ENCODE measurements at places on chromosomes 1 and 21. TPM values are rescaled to one million over a fixed set of nuclear protein-coding genes. Genes with fewer than 3 reads are reported as not detected.

DNA sequence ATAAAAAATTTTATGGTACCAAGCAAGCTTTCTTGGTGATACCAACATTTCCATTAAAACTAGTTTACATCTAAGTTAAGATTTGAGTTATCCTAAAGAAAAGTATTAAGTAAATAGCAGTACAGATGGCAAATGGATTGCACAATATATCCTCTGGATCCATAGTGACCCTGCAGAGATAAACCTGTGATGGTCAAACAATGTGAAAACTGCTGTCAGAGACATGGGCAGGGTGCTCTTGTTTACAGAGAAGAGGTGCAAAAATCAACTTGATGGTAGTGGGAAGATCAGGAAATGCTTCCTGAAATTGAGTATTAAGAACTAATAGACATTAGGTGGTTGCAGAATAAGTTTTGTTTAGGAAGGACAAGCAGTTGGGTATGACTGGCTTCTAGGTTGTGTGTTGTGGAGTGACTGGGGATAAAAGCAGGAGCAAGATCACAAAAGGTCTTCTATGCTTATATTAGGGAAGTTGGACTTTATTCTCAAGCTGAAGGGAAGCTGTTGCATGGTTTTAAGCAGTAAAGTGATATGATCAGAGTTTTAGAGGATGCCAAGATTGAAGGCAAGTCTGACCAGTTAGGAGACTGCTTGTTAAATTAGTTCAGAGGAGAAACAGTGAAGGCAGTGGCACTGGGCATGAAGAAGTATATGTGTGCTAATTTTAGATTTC is 9.9 kb downstream of the TTC3 start:
- H3K4me1 ChIP-seq = no peaks in the 10 kb centered on the region
- H3K27me3 ChIP-seq = no peaks in the 10 kb centered on the region
- DNase-seq = no peak
- H3K4me3 ChIP-seq = no peak overlapping the region
- H3K36me3 ChIP-seq = no peaks in the 10 kb centered on the region

DNA sequence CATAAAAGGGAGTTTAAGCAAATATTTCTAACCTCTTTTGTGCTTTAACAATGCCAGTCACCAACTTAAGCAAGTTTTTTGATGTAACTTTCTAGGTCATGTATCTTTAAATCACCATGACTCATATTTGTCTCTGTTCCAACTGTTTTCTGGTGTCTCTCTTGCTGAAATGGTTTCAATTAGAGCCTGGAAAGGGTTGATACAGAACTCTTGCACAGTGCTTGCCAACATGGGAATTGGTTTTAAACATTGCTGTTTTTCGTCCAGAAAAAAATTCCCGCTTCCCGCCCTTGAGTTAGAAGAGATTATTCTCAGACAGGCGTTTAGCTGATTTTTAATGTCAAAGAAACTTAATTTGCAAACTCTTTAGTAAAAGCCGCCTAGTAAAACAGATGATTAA is 46.4 kb upstream of the SLC22A15 start:
- no peak overlapping the region for H3K27ac ChIP-seq
- DNase-seq = no peak

GRCh38 chr1:96234299-96234698 is 487.3 kb upstream of the PTBP2 start:
- no peak overlapping the region for H3K27ac ChIP-seq
- no peaks in the 10 kb centered on the region for H3K36me3 ChIP-seq
- peak; percentile 29 for DNase-seq
- no peaks in the 10 kb centered on the region for H3K4me1 ChIP-seq
- H3K4me3 ChIP-seq = no peak overlapping the region

- H3K27ac ChIP-seq = no peak overlapping the region
- no peak for DNase-seq
- H3K4me3 ChIP-seq = no peak overlapping the region
- no peaks in the 10 kb centered on the region for H3K27me3 ChIP-seq
These were observed 11.5 kb downstream of the AZIN2 start for GRCh38 chr1:33092438-33092837.

- H3K36me3 ChIP-seq = no peaks in the 10 kb centered on the region
- DNase-seq = peak; percentile 55
- H3K4me3 ChIP-seq = peak overlapping the region; percentile 11
- H3K27ac ChIP-seq = no peak overlapping the region
- H3K27me3 ChIP-seq = no peaks in the 10 kb centered on the region
- no peaks in the 10 kb centered on the region for H3K4me1 ChIP-seq
These were observed 40.2 kb downstream of the IL12RB2 start for GRCh38 chr1:67347688-67348472.

GRCh38 chr1:190226006-190226405 is 251.7 kb downstream of the BRINP3 start:
- H3K4me1 ChIP-seq = no peaks in the 10 kb centered on the region
- H3K4me3 ChIP-seq = no peak overlapping the region
- DNase-seq = no peak
- H3K36me3 ChIP-seq = no peaks in the 10 kb centered on the region
- no peaks in the 10 kb centered on the region for H3K27me3 ChIP-seq

DNA sequence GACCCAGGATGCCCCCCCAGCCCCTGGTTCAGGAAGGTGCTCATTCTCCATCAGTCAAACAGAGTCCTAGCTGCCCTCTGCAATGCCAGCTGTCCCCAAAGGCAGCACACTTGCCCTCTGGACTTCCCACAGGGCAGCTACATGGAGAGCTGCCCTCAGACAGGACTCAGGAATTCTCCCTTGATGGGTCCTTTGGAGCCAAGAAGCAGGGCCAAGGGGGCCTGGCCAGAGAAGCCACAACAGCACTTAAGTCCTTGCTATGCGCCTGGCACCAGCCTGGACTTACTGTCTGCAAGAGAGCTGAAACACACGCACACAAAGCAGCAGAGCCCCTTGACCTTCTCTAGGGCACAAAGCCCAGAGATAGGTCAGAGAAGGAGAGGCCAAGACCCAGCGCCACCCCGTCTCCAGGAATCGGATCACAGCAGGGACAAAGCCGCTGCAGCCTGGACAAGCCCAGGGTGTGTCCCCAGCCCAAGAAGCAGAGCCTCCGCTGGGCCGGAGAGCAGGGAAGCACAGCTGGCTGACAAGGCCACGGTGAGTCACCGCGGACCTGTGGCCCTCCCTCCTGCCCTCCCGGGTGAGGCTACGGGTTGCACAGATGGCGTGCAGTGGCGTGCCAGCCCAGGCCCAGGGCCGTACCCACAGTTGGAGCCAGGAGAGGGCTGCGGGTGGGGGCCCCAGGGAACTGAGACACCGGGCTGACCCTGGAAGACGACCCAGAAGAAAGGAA is 1.7 kb downstream of the WNT9A start:
- H3K36me3 ChIP-seq = no peaks in the 10 kb centered on the region
- H3K27me3 ChIP-seq = peaks cover 12% of the 10 kb centered on the region
- no peak overlapping the region for H3K27ac ChIP-seq
- peak; percentile 54 for DNase-seq
- H3K4me1 ChIP-seq = no peaks in the 10 kb centered on the region

GPR89B gene
- total RNA-seq = 15.4 TPM

MMEL1 gene
- 0.59 TPM for total RNA-seq

HAX1 gene
- 80.4 TPM for total RNA-seq

Data from H9 (cell line).